T follicular helper cell (primary cell): ENCODE measurements at places on chromosomes 2 and 18.

- DNase-seq = no peak
Measured at GRCh38 chr18:47417807-47418206, 166.3 kb upstream of the SKOR2 start.

GRCh38 chr2:210965472-210965871 is 409.1 kb downstream of the CPS1 start:
- DNase-seq = no peak

DNA sequence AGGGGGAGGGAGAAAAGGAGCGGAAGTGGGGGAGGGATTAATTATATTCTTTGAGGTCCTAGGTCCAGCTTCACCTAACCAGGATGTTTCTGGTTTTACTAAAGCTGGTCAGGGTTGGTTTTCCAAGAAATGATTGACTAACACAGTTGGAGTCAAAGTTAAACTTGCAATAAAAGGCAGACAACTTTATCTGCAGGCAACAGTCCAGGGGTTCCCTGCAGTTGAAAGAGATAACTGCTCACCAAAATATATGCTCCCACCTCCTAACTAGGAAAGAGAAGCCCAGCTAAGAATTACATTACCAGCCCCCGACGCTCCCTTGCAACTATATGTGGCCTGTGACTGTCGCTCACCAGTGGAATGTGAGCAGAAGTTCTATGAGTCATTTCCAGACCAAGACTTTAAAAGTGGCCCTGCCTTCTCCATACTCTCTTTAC is 140.0 kb upstream of the PKDCC start:
- no peak for DNase-seq

DNA sequence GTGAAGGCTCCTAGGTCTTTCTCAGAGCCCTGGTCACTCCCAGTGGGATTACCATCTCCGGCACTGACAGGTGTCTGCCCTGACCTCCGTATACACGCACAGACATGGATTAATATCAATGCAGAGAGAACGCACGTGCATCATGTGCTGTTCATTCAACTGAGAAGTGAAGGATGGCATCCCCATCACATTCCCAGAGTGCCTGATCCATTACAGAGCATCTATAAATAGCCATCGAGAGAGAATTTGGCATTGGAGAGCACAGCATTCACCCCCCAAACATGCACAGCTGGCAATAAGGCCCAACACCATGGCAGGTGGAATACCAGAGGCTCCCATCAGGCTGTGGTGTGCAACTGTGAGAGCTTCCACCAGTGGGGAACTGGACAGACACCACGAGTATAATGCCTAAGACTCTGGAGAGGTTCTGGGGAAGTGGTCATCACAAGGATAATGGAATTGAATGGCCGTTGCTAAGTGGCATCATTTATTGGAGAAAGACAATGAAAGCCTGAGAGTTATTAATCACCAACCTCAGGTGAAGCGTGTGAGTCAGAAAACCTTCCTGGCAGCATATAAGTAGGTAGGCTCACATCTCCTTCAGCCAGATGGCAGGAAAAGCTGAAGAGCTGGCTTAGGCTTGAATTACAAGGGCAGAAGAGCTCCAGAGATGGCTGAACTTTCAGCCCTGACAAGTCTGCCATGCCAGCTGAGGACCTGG is 244.5 kb upstream of the ID2 start:
- no peak for DNase-seq

- no peak for DNase-seq
Measured at GRCh38 chr2:195515551-195515950, 141.5 kb upstream of the SLC39A10 start.

- no peak for DNase-seq
Measured at GRCh38 chr2:23589220-23589647, 204.3 kb downstream of the KLHL29 start.

DNA sequence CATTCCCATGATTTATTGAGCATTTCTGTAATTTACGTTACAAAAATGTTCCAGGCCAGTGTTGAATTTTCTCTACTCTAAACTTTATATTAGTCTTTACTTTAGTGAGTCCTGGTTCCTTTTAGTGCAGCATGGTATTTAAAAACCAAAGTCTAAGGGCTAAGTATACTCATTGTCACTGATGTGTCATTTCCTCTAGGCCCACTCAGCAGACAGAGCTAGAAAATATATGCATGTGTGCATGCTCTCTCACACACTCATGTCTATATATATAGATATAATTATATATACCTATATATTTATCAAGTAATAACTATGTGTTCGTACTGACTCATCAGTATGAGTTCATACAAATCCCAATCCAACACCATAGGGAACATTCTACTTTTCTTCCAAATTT is 132.5 kb upstream of the SLC8A1 start:
- no peak for DNase-seq
